Activated T-cell treated with anti-CD3 and anti-CD28 coated beads, Interleukin-2, amount 50 U/mL, for 72 hours (primary cell): ENCODE measurements at places on chromosomes 2 and 18. TPM values are rescaled to one million over a fixed set of nuclear protein-coding genes. Genes with fewer than 3 reads are reported as not detected.
A peak's percentile ranks its signal among the peaks of the same experiment; 100 is the strongest.

Gene MFSD6
- 57.8 TPM for total RNA-seq

Gene USP40
- total RNA-seq = 19.6 TPM

Gene SCYGR3
- total RNA-seq = not detected

Gene ANKRD30B
- total RNA-seq = not detected

DNA sequence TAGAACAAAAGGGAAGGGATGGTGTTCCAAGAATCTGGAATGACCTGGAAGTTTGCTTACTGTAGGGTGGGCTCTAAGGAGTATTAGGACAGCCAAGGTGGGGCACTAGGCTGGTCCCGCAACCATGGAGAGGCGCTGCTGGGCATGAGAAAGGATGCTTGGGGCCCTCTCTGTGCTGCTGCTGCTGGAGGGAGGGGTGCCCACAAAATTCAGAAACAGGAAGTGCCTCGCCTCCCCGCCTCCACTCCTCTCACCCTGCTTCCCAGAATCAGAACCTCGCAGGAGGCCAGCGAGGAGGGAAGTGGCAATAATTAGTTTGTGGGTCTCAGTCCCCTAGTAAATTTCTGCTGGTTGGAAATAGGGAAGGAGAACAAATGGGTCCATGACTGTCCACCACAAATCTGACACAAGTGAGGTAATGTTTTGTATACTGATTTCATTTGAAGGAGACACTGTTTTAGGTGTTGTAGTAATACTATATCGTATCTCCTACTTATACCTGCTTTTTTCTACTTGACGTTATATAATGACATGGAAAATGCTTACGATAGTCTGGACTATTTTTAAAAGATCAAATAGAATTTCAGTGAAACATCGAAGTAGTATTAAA, 7.9 kb upstream of the PDCL3 start:
- H3K4me3 ChIP-seq = peak overlapping the region; percentile 55
- no peaks in the 10 kb centered on the region for H3K27me3 ChIP-seq
- H3K36me3 ChIP-seq = peaks cover 2% of the 10 kb centered on the region
- H3K27ac ChIP-seq = peak overlapping the region; percentile 67
- H3K4me1 ChIP-seq = peaks cover 22% of the 10 kb centered on the region

- H3K36me3 ChIP-seq = no peaks in the 10 kb centered on the region
- no peak for DNase-seq
- H3K27ac ChIP-seq = no peak overlapping the region
- H3K4me1 ChIP-seq = peaks cover 7% of the 10 kb centered on the region
Measured at GRCh38 chr2:239636808-239637207, 236.0 kb upstream of the HDAC4 start.
